ENCODE measurements at places on chromosomes 1 and 21.

GRCh38 chr1:244796719-244797406, 38.6 kb upstream of the COX20 start:
- no peak for DNase-seq

DNA sequence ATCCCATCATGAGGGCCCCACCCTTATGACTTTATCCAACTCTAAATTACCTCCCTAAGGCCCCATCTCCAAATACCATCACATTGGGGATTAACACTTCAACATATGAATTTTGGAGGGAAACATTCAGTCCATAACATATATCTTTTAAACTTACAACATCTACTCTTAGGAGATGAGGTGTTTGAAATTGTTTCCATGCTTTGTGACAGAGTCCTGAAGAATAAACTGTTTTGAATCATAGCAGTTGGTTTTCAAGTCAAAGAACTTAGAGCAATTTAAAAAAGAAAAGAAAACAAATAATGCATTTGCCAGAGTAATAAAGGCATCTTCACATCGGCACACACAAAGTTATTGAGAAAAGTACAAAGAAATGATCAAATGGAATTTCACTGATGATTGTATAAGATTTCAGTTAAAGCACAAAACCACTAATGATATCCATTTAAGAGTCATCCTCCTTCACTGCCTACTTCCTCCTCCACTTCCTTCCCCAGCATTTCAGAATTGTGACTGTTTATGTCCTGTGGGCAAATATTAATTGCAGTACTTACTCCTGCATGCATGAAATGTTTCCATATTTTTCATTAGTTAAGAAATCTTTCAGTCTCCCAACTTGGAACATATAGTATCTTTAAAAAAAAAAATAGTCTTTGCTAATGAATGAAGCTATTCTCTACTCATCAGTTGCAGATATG, 202.0 kb downstream of the LRRC40 start:
- no peak for DNase-seq

GRCh38 chr1:50265790-50266314, 157.1 kb downstream of the ELAVL4 start:
- DNase-seq = no peak

DNA sequence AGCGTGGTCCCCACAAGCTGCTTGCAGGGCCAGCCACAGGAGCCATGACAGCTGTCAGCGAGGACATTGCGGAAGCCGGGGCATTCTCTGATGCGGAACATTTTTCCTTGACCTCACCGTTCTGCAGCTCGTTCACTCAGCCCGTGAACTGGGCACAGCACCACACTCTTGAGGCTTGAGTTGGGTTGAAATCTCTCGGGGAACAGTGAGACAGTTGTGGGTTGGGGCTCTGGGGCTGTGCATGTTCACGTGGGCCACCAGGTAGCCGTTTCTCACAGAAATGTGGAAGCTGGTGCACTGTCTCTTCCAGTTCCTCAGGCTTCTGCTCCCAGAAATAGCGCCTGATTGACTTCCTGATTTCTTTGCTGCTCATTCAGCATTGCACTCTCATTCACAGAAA, 69.8 kb downstream of the SPSB1 start:
- DNase-seq = no peak

DNA sequence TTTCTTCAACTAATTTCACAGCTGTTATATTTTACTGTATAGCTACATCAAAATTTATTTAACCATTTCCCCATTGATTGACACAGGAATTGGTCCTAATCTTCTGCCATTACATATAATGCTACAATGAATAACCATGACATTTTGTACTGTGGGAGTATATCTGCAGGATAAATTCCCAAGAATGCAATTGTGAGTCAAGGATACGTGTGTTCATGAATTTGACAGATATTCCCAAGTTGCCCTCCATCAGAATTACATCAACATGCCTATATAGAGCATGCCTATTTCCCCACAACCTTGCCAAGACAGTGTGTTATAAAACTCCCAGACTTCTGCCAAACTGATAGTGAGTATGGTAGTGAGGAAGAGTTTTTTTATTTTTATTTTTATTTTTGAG, 2.7 kb upstream of the TIE1 start:
- no peak for DNase-seq

DNA sequence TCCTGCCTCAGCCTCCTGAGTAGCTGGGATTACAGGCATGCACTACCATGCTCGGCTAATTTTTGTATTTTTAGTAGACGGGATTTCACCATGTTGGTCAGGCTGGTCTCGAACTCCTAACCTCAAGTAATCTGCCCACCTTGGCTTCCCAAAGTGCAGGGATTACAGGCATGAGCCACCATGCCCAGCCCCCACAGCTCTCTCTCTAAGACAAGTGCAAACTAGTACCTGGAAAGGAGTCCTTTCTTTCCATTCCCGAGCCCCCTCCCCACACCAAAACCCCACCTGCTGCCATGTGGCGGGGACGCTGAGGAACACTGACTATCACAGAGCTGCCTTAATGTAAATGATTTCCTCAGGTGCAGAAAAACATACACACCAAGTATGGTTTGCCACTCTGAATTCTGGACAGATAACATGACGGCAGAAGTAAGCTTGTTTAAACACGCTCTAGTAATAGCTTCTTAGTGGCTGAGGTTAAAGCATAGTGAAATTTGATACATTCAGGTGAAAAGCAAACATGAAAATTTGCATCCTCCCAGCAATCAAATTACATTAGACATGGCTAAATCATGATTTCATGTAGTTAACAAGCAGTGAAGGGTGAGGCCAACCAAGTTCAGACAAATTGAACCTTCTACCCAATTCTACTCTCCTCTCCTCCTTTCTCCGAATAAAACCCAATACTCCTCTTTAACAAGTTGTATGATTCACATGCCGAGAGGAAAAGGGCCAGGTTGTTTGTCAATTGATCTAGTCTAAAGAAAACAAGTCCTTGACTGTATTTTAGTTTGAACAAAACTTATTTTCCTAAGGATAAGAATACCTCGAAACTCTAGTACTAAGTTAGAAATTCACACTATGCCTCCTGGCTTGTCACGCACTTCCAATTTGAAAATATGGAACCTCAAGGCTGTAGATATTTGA, 19.8 kb downstream of the ERRFI1 start:
- DNase-seq = no peak

- DNase-seq = no peak
Observed at GRCh38 chr1:10727751-10728232, 68.7 kb downstream of the CASZ1 start.

DNA sequence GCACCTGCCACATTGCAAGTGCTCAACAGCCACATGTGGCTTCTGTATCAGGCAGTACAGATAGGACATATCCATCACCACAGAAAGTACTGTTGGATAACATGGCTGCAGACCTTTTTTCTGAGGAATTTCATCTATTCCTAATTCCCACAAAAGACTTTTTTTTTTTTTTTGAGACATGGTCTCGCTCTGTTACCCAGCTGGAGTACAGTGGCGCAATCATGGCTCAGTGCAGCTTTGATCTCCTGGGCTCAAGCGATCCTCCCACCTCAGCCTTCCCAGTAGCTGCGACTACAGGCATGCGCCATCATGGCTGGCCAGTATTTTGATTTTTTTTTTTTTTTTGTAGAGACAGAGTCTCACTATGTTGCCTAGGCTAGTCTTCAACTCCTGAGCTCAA, 33.3 kb downstream of the YARS1 start:
- no peak for DNase-seq

DNA sequence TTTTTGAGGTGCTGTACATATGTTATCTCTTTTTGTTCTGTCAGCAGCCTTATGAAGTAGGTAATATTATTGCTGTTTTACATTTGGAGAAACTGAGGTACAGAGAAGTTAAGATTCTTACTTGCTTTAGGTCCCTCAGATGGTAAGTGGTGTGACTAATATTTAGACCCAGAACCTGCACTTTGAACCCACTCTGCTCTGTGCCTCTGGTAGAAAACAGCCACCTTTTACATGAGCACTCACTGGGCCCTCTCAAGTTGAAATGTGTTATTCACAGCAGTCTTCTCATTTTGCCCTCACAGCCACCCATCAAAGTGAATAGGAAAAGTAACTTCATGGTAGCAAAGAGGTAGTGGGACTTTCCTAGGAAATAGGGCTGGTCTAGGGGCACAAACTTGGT, 4.7 kb downstream of the NSUN4 start:
- no peak for DNase-seq

GRCh38 chr1:235911876-235912275, 45.2 kb upstream of the LYST start:
- no peak for DNase-seq

DNA sequence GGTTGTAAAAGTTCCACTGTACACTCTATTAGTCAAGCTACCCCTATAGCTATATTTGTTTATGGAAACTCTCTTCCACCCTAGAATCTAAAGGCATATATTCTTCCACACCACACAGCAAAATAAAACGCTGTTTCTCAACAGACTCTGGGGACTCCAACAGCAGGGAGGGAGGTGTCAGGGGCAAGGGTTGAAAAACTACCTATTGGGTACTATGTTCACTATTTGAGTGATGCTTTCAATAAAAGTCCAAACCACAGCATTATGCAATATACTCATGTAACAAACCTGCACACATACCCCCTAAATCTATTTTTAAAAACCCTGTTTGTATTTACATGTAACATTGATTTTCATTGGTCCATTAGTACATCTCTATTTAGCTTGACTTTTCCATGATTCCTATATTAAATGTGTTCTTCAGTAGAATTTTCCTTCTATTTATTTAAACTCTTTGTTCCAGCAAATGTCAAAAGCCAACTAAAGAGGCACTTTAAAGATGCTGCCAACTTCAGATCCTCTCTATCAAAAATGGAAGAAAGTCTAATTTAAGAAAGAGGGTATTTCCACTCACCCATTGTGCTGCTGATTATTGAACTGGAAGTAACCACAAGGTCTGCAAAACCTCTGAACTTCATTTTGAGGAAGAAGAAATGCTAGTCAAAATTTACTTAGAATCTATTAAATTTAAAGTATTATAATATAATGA, 26.2 kb downstream of the RGS7 start:
- DNase-seq = no peak

GRCh38 chr1:227887697-227888403, 59.9 kb downstream of the WNT9A start:
- no peak for DNase-seq

- no peak for DNase-seq
Observed at GRCh38 chr1:27399251-27400025, 7.0 kb downstream of the GPR3 start.

- DNase-seq = no peak
Observed at GRCh38 chr1:19437891-19438294, 47.4 kb downstream of the CAPZB start.

DNA sequence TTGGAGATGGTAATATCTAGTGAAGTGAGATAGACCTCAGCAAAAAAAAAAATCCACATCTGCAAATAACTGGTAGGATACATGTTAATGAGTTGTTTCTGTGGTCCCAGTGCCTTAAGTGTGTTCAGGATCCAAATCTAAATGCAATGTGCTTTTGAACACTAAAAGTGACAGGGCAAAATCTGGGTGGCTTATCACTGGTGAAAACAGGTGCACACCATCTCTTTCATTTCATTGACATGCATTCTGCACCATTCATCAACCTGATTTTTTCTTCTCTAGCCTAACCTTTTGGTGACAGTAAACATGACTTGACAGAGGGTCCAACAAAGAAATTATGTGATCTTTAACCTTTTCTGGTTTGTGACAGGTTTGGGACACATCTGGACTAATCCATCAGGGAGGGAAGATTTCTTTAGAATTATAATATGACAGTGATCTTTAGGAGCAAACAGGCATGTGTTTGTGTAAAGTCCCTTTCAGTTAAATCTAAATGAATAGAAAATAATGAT, 201.6 kb upstream of the NEGR1 start:
- no peak for DNase-seq

GRCh38 chr1:203828002-203828401, 32.6 kb downstream of the ZBED6 start:
- no peak for DNase-seq

GRCh38 chr1:9591669-9592509, 3.2 kb downstream of the TMEM201 start:
- DNase-seq = no peak

GRCh38 chr1:243433737-243434370, 178.0 kb downstream of the SDCCAG8 start:
- no peak for DNase-seq

DNA sequence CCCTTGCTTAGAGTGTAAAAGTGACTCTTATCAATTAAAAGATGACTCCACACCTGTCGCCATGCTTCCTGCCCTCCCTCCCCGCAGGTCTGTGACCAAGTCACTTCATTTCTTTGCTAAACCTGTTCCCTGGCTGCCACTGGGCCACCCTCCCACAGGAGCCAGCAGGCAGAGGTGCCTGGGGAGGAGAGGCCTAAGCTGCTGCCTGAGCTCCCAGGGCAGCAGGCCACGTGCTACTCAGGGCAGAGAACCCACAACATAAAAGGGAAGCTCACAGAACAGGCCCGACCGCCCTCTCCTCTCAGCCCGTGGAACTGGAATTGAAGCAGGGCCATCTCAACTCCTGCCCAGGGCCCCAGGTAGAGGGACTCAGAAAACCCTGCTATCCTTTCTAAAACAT, 4.9 kb downstream of the C1orf198 start:
- no peak for DNase-seq

- DNase-seq = no peak
Observed at GRCh38 chr1:55046871-55047270, 7.5 kb downstream of the PCSK9 start.

GRCh38 chr1:162772571-162773154, 17.8 kb upstream of the HSD17B7 start:
- DNase-seq = no peak

All from D721Med (cell line).